ENCODE measurements at places on chromosomes 3 and 15.

DNA sequence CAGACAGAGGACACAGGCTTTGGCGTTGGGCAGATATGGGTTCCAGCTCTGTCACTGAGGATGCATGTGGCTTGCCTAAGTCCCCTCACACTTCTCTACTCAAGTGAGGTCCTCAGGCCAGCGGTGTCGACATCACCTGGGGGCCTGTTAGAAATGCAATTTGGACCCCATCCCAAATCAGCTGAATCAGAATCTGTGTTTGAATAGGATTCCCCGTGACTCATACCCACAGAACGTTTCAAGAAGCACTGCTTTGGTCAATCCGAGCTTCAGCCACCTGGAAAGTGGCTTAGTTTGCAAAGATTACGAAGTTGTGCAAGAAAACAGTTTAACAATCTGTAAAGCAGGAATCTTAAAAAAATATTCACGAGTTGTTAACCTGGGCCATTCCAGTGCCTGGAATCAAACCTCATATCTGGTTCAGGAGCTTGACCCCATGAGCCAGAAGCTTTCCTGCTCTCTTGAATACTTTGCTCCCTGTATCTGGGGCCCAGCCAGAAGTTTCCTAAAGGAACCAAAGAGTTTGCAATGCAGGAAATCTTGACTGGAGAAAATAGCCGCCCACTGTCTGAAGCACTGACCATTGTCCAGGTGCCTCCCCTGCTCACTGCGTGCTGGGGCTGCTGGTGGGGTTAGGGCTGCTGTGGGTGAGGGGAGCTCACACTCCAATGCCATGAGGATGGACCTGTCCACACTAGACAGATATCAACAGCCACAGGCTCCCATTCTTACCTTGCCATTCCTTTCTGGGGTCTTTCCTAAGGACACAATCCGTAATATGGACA, 208.5 kb upstream of the LINGO1 start:
- DNase-seq: no peak

- DNase-seq: no peak
Measured at GRCh38 chr3:112124907-112125607, 8.0 kb downstream of the GCSAM start.

GRCh38 chr3:79314544-79314943, 453.3 kb downstream of the ROBO1 start:
- no peak for DNase-seq

- DNase-seq: no peak
Measured at GRCh38 chr15:100159436-100159835, 182.3 kb downstream of the ADAMTS17 start.
